ENCODE measurements at places on chromosomes 2 and 18.

- DNase-seq: peak; percentile 81
These were observed 65.1 kb downstream of the TMEM182 start for GRCh38 chr2:102826904-102827303.

GRCh38 chr2:47223980-47224379, 68.9 kb upstream of the STPG4 start:
- no peak for DNase-seq

DNA sequence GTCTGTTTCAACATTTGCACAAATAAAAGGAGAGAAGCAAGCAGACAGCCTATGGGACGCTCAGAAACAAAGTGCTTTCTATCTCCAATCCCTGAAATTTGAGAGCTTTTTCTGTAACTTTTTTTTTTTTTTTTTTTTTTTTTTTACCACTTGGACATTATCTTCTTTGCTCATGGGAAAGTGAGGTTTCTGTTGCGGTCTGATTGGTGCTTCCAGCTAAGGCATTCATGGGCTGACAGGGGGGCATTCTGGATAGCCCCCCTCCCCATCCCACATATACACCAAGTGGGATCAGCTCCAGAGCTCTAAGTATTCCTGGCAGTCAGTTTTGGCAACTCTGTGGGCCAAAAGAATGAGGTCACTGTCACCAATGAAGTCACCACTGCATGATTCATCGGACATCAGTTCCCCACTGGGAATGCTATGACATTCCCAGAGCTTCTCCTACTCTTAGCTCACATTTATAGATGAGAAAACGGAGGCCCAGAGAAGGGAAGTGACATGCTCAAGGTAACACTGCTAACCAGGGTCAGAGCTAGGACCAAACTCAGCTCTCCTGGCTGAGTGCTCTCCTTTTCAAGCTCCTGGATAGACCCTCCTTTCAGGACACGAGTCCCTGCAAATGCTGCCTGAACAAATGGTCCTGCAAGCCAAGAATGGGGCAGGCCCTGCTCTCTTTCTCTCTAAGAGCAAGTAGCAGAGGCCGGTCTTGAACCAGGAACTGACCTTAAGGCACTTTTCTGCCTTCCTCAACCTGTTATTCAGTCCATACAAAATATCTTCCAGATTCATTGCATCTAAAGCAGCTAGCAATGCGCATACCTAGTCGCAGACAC, 61.3 kb downstream of the TMEM247 start:
- no peak for DNase-seq

DNA sequence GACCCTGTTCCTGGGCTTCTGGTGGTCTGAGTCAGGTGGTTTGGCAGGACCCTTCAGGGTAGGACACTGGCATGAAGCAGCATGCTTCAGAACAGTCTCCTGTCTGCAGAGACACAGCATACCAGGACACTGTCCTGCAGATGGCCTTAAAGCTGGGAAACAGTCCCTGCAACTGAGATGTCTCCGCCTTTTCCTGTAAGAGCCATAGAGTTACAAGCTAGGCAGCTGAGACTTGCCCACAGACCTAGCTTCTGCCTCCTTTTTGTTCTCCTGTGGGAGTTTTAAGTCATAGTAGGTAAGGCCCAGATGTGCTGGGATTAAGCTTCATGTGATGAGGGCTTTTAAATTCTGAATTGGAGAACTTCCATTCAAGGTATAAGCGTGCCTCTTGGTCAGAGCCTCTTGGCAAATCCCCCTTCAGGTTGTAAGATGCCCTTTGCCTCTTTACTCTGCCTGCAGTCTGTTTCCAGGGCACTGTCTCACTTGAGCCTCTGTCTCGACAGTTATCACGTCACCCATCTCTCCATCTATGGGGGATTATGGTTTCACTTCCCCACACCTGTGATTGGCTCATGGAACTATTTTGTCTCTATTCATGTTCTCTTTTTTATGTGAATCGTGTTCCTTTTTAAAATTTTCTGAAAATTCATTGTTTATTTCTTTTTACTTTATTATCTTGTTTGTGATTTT, 51.8 kb downstream of the COA5 start:
- DNase-seq: no peak

DNA sequence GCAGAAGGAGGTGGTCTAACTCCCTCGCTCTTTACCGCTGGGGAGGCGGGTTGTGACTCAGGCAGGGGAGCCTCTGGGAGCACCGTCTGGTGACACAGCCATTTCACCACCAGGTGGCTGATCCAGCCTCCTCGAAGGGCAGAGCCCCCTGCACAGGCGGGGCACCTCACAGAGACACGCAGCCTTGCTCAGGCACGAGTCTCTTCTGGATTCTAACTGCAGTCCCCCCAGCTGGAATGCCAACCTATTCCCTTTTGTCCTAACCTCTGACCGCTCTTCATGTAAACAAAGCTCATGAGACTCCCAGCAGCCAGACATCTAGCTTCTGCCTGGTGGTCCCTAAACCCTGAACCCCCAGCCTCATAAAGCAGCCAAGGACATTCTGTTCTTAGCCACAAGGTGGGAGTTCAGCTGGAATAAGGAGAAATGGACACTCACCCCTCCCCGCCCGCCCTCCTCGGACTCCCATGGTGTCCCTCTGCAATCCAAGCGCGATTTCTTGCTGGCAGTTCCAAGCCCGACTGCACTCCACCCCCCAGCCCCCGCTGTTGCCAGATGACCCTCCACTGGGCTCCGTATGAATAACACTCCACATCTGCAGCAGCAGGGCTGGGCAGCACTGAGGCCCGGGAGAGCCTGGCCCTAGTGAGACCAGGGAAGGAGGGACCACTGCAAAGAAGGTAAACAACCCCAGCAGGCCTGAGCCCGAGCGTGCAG, 84.3 kb downstream of the TNS1 start:
- DNase-seq: peak; percentile 35

DNA sequence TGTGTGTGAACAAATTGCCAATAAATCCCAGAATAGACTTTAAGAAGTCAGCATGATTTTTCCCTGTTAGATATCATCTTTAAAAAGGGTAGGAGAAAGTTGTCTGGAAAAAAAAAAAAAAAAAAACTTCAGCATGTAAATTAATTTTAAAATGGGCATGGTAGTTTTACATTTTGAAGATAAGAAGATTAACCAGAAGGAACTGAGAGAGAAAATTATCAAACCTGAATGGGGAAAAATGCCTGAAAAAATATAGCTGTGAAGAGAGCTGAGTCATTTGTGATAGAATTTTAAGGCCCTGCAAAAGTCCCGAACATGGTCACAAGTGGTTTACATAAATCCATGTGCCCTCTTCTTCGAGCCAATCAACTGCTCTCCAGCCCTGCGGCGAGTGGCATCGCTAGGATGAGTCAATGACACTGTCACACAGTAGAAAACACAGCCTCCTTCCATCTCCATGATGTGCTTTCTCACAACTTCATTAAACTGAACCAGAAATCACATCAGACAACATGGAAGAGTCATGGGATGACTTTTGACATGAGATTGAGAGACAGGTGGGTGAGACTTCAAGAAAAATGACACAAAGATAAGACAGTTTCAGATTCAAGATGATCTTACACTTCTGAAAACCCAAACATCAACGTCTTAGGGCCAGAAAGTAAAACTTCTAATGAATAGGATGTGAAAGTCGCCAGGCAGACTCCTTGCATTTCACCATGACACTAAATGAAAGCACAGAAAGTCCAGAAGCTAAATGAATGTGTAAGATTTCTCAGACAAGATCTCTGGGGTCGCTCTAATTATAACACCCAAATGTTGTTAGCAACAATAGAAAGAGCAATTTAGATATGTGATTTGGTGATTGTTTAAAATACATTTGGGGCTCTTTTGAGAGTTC, 273.0 kb upstream of the ID2 start:
- no peak for DNase-seq

GRCh38 chr2:96489663-96490062, 15.5 kb downstream of the NEURL3 start:
- no peak for DNase-seq

- no peak for DNase-seq
These were observed 814 bp downstream of the FZD7 start for GRCh38 chr2:202034249-202035088.

DNA sequence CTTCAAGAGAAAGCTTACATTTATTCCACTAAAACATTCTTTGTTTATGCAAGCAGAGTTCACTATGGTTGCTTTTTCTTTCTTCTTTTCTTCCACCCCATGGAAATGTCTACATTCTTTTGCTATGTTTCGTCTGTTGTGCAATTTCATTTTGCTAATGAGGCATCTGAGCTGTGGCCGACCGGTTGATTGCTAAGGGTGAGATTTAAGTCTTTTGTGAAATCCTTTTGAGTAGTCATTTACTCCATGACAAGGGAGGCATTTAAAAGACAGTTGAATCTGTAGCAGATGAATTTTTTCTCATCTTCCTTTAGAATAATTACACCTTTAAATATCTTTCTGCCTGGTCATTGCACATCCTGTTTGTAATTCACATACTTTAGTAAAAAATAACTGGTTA, 324.1 kb upstream of the THUMPD2 start:
- no peak for DNase-seq

DNA sequence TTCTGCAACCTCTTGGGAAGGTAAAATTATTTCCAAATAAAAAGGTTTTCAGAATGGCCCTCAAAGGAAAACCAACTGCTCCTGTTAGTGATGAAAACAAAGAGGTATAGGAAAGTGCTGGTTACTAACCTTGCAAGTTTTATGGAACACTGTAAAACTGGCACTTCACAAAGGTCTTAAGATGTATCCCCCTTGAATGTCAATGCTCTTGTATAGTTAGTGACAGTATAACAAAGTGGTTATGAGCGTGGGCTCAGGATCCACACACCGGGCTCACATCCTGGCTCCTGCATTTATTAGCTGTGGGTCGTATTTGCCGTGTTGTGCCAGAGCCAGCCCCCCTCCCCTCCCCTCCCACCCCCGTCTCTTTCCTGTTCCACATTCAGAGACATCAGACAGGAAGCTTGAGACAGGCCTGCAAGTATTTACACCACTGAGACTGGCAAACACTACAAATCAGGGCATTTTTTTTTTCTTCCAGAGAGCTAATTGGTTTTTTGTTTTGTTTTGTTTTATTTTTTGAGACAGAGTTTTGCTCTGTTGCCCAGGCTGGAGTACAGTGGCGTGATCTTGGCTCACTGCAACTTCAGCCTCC, 9.2 kb upstream of the DNPEP start:
- DNase-seq: no peak

GRCh38 chr18:63974991-63975390, 5.1 kb downstream of the SERPINB8 start:
- no peak for DNase-seq

GRCh38 chr2:206846981-206847834, 81.8 kb downstream of the FASTKD2 start:
- DNase-seq: no peak

DNA sequence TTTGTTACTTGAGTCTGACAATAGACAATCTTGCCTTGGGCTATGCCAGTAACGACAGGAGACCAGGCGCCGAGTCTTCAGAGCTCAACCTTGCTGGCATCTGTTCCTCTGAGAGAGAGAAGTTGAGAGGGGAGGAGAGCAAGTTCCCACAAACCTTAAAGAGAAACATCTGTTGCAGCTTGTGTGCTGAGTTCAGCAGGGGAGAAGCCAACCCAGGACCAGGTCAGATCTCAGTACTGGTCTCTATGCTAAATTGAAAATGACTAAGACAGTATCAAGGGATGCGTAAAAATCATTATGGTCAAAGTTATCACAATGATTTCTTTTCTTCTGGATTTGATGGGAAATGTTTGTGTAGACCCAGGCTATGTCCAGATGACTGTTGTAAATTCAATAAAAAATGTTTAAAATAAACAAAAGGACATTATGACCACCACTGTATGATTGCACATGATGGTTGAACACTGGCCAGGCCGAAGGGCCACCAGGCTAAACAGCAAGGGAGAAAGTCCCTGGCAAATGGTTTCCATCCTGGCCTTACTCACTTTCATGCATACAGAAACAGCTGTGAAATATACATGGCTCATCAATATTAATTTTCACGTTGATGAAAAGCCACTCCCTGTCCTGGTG, 100.3 kb upstream of the PMAIP1 start:
- DNase-seq: peak; percentile 24

DNA sequence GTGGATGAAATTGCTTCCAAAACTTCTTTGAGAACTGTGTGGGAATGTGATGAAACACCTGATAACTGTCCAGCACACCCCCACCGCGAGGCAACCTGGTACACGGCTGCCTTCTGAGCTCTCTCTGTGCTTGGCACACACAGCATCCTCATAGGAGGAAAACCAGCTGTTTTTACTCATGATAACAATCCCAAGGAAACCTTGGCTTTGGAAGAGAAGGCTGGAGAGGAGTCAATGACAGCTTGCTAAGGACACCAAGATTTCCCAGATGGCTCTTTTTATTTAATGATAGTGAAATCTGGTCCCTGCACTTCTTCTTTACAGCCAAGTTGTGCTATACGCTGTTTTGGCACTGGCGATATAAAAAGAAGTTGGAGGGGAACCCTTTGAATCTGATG, 232.5 kb upstream of the FN1 start:
- no peak for DNase-seq

DNA sequence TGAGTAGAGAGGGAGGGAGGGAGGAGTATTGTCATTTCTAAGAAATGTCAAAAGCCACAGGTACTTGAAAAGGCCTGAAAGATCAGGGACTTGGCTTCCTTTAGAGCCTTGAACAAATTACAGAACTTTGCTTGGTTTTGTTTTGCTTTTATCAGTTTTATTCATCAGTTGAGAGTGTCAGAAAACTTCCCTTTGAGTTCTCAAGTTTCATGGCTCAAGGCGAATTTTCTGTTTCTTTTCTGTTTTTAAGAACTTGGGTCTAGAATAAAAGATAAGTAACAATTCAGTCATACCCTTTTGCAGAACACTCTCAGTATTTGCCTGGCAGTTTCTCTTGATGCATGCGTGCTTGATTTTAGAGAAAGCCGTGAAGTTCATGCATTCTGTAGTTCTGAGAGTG, 531.9 kb downstream of the PARD3B start:
- DNase-seq: no peak

DNA sequence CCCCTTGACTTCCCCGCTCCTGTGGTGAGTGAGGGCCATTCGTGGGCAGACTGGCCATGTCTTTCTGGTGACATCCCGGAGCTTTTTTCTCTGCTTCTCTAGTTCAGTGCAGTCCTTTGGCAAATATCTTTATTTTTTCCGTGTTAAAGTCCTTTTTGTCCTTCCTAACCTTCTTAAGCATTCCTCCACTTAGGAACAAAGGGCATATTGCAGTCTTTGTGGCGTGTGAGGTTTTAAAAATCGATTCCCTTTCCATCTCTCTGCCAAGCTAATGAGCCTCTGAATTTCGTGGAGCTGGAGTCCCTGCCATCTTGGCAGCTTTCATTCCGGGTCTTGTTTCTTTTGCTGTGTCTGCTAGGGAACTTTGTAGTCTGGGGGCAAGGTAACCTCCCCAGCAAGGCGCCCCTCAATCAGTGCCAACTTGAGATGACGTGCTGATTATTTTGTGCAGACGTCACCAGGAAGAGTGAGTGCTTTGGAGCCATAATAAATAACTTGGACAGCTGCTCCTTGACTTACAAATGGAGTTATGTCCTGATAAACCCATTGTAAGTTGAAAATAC, 5.1 kb downstream of the CNNM3 start:
- DNase-seq: no peak

DNA sequence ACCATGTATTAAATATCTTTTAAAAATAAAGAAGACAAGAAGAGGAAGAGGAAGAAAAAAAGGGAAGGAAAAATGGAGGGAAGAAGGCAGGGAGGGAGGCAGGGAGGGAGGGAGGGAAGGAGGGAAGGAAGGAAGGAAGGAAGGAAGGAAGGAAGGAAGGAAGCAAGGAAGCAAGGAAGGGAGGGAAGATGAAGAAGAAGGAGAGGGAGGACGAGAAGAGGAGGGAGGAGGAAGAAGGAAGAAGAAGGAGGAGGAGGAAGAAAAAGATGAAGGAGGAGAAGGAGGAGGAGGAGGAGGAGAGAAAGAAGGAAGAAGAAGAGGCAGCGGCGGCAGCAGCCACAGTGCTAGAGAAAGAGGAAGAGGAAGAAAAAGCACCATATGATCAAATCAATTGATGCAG, 189.6 kb downstream of the EXOC6B start:
- no peak for DNase-seq

GRCh38 chr2:196259507-196260481, 88.4 kb upstream of the STK17B start:
- DNase-seq: no peak
